ENCODE measurements at places on chromosomes 3 and 15. TPM values are rescaled to one million over a fixed set of nuclear protein-coding genes. Genes with fewer than 3 reads are reported as not detected.

GRK7 gene
- 0.31 TPM for total RNA-seq

ANKUB1 gene
- 0.63 TPM for total RNA-seq

COL6A6 gene
- under 0.01 TPM for total RNA-seq

GALNT15 gene
- 5.0 TPM for total RNA-seq

P2RY12 gene
- total RNA-seq = 21.9 TPM

EXD1 gene
- total RNA-seq = 0.63 TPM

SACM1L gene
- 77.6 TPM for total RNA-seq

GOLGA8T gene
- total RNA-seq = 0.31 TPM
